ENCODE measurements at places on chromosomes 7 and 10.

DNA sequence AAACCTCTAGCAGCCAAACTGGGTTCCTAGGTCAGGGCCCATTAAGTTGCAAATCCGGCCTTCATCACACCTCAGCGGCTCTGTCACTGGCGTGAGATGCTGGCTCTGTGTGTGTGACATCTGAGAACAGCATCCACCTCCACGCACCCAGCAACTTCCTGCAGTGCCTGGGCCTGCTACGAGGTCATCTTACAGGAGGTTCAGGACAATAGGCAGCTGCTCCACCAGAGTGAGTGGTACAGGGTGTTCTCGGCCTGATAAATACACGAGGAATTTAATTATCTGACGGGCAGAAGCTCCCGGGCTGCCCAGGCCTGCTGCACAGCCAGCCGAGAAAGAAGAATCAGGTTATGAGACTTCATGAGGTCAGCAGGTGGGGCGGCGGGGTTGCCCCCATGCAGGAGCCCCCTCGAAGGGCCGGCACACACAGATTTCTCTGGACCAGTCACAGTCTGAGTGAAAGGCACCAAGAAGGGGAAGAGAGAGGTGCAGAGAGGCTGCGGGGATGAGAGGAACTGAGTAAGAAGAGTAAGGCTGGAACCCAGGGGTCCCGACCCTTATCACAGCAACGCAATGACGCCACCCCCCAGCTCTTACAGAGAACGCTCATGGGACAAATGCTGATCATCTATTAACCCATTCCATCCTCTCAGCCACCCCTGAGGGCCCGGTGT lies 49.3 kb downstream of the CALML3 start:
- no peak for DNase-seq

- DNase-seq = no peak
These were observed 133.7 kb upstream of the SEMA3E start for GRCh38 chr7:83782628-83783027.

GRCh38 chr10:483261-483660 lies 206.2 kb downstream of the DIP2C start:
- DNase-seq = no peak

DNA sequence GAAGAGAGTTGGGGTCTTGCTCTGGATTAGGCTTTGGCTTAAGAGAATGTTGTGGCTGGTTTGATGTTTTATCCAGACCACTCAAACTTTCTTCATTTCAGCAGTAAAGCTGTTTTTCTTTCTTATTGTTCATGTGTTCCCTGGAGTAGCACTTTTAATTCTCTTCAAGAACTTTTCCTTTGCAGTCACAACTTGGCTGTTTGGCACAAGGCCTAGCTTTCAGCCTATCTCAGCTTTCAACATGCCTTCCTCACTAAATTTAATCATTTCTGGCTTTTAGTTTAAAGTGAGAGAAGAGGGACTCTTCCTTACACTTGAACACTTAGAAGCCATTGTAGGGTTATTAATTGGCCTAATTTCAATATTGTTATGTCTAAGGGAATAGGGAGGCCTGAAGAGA lies 18.1 kb downstream of the CCDC126 start:
- DNase-seq = no peak

DNA sequence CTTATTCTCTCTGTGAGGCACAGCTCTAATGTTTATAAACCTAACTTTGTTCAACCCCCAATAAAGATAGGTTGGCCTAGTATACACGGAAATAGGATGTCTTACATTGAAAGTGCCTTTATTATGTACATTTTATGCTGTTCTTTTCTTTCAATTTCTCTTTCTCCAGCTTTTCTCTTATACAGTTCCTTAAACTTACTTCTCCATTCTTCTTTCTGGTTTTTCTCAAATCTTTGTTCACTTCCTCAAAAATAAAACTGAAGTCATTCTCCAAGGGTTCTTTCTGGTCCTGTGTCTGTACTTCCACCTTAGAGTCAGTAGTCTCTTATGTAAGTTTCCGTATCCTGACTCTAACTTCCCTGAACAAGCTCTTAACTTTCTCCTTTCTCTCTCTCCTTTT lies 29.2 kb upstream of the NAMPT start:
- DNase-seq = peak; percentile 55

- peak; percentile 43 for DNase-seq
These were observed 219.3 kb downstream of the WDR11 start for GRCh38 chr10:121070275-121071070.

DNA sequence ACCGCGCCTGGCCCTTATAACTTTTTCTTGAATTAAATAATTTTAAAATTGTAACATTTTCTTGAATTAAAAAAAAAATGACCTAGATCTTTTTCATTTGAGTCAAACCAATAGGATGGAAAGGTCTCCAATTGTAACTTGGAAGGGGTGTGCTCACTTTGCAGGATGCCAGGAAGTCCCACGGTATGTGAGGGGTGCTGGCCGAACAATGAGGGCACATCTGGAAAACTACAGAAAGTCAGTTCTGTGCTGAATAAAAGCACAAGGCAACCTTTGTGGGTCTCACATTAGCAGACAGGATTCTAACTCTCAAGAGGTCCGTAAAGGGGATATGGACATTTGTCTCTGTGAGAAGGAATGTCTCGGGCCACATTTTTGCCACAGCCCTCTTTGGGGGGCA lies 52.8 kb upstream of the PDLIM1 start:
- DNase-seq = no peak

Data from hematopoietic multipotent progenitor cell treated with erythropoietin and hydrocortisone succinate and interleukin-3 and kit ligand, for 6 days (in vitro differentiated cells).